Stromal cell of bone marrow (primary cell): ENCODE measurements at places on chromosomes 16 and 17.

DNA sequence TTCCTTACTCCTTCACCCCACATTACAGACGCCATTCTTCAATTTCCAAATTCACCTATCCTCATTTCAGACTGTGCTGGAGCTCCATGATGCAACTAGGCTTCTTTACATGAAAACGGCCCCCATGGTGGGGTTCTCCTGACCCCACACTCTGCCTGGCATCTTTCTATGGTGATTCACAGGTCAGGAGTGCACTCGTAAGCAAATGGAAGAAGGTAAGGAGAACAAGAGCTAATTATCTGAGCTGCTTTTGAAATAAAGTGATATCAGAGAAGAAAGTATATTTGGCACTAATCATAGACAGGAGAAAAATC lies 27.5 kb upstream of the SUPT4H1 start:
- no peak for DNase-seq

DNA sequence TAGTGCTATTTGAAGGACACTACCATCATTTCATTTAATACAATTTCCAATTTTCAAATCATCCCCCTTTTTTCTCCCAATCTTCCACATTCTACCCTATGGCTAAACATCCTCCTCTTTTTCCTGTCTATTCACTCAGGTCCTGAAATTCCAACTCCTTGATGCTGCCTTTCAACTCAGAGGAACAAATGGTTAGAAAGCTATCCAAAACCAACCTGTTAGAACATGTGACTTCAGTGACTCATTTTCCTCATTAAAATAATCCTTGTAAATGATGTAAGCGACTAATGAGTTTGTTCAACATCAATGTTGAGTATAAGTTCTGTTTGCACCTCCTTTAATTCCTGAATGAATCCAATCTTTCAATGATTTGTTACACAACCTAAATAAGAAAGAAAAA lies 5.5 kb downstream of the PSMD12 start:
- no peak for DNase-seq

DNA sequence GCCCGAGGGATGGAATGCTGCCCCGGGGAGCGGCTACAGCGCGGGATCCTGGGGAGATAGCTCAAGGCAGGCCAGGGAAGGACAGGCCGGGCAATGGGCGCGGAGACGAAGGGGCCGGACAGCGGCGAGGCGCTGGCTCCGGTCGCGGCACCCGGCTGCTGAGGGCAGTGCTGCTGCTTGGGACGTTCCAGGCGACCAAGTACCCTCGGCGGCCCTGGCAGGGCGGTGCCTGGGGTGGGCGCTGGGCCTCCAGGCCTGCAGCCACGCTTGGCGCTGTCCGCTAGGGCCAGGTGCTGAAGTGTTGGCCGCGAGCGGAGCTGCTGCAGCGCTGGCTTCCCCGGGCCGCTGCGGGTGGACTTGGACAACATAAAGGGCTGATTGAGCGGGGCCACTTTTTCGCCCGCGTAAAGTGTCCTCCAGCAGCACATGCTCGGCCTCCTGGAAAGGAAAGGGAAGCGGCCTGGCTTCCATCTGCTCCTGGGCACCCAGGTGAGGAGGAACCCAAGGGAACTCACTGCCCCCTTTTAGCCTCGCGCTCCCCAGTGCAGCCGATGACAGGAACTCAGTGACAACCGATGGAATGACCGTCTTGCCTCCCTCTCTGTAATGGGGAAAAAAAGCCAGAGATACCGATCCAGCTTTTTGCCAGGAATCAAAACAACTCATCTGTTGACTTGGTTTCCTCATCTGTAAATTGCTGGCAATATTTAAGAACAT lies 23.7 kb downstream of the CLEC3A start:
- peak; percentile 11 for DNase-seq

GRCh38 chr16:70388006-70388680 lies 41.4 kb downstream of the DDX19A start:
- no peak for DNase-seq

GRCh38 chr17:6196355-6196754 lies 126.2 kb downstream of the WSCD1 start:
- no peak for DNase-seq

DNA sequence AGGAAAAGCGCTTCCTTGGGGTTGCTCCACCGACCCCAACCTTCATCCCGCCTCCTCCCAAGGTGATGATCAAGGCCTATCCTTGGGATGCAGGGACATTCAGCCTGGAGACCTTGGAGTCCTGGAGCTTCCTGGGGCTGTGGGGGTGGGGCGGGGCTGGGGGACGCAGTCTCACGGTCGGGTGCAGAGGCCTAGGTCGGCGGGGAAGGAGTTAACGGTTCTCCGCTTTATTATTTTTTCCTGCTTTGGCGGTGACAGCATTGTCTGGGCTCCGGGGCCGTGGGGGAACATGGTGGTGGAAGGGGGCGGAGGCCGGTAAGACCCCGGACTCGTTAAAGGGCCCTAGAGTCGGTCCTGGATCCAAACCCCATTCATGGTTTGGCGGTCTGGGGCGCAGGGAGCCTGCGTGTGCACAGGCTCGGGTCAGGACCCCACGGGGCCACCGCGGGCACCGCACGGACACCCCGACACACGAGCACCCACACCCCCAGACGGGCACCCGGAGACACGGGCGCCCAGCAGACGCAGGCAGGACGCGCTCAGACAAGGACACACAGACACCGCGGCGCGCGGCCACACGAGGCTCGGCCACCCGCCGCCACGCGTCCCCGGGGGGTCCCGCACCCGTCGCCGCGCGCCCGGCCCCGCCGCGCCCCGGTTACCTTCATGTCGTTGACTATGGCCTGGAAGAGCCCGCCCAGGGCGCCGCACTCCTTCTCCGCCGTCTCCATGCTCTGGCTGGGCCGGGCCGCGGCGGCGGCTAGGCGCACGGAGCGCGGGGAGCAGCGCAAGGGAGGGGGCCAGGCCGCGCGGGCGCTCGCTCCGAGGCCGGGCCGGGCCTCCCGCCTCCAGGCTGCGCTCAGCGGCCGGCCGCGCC lies 554 bp downstream of the MTSS2 start:
- DNase-seq = no peak

- DNase-seq = peak; percentile 63
These were observed 58.9 kb downstream of the WWP2 start for GRCh38 chr16:69820926-69821541.

GRCh38 chr17:57881143-57881542 lies 31.3 kb upstream of the MRPS23 start:
- DNase-seq = no peak

- no peak for DNase-seq
These were observed 339.5 kb downstream of the HS3ST4 start for GRCh38 chr16:26031286-26031685.

DNA sequence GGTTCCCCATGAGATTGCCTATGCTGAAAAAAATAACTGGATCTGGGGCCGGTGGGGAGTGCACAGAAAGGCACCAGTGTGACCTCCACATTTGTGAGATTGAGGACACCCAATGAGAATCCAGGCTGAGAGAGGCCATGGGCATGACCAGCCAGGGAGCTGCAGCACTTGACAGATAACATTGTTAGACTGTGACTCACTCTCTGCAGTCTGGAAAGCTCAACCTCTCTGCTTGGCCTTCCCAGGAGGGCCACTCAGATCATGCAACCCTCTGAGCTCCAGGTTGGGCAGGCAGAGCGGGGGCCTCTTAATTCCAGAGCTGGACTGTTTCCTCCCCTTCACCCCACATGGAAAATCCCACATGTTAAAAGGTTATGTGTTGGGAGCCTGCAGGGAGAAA lies 30.1 kb downstream of the FZD2 start:
- peak; percentile 69 for DNase-seq

- DNase-seq = peak; percentile 94
These were observed 27.8 kb downstream of the BAHCC1 start for GRCh38 chr17:81422776-81423697.

DNA sequence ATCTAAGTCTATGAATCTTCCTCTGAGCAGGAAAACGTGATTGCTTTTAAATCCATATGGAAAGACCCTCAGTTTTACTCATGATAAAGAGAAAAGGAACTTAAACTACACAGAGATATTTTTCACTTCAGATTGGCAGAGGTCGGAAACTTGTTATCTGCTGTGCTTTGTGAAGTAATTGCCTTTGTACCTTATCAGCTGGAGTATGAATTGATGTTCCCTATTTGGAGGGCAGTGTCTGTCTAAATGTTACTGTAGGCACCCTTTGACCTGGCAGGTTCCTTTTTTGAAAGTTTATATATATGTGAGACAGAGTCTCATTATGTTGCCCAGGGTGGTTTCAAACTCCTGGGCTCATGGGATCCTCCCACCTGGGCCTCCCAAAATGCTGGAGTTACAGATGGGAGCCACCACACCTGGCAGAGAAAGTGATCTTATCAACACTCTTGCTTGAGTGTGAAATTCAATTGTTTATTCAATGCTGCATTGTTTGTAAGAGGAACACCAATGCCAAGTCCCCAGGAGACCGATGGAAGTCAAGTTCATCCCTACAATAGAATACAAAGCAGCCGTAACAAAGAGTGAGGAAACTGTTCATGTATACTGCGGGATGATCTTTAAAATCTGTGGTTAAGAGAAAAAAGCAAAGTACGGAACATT lies 52.3 kb downstream of the ABCC1 start:
- DNase-seq = no peak

DNA sequence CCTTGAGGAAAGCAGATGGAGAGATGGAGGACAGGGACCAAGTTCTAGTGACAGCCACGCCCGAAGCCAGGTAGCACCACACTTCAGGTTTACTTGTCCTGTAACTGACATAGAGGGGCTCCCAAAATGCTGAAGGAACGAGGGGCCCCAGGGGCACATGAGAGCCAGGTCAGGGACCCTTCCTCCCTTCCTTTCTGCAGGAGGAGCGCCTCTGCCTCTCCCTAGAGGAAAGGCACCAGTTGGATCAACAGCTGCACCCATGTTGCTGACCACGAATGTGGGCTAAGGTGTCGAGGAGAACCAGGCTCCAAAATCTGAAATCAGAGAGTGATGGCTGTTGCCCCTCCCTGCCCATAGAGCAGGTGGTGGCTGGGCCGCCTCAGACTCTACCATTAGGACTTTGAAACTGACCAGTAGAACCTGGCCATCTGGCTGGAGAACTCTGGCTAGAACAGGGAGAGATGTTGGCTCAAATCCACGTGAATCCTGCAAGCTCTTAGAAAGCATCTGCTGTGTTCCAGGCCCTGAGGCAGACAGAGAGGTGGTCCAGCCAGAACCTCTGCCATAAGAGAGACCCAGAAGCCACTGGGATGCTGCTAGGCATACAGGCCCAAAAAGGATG lies 218.8 kb downstream of the KATNIP start:
- DNase-seq = no peak

- DNase-seq = no peak
These were observed 137.9 kb downstream of the PITPNC1 start for GRCh38 chr17:67514998-67515397.

DNA sequence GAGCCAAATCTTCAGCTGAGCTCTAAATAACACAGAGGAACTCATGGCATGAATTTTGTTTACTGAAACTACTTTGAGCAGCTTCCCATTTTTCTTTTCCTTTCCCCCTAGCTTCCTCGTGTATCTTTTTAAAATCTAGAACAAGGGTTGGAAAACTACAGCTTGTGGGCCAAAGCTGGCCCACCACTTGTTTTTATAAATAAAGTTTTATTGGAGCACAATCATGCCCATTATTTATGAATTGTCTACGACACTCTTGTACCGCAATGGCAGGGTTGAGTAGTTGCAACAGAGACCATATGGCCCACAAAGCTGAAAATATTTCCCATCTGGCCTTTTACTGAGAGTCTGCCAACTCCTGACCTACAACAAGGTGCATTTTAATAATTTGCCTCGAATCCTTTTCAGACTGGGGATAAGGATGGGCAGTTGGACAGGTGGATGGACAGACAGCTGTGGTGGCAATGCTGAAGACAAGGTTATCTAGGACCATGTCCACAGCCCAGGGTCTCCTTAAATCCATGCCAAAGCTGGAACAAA lies 87.7 kb downstream of the RMI2 start:
- no peak for DNase-seq
